ENCODE measurements at places on chromosomes 13 and 19.

DNA sequence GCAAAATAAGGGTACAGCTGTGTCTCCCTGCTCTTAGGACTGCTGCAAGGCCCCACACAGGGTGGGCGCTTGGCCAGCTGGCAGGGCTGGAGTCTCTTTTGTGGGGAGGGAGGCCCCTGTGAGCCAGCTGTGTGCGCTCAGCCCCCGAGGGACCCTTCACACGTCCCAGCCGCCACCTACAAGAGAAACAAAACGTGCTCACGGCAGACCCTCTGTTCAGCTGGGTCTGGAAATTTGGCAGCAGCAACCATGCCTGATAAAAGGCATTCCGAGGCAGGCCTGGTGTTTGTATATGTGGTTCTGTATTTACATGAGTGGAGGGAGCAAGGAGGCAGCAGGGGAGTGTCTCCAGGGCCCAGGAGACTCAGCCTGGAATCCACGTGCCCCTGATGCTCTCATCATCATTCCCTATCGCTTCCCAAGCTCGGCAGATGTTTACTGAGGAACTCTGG, 49.7 kb downstream of the CRTC1 start:
- no peak for DNase-seq

DNA sequence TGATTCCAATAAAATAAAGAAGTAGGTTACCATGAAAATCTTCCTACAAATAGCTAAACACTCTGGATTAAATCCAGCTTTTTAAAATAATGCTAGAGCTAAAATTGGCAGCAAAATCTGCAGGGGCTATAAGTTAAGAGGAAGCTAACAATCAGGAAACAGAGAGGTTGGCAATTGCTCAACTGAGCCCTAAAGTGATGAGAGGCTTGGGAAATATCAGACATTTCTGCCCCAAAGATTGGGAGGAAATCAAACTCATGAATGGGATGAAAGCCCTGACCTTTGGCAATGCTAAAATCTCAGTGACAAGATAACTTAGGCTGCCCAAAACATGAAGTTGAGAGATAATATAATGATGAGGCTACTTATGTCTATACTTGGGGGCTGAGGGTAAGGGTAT, 1437.9 kb downstream of the EFNB2 start:
- DNase-seq = no peak

DNA sequence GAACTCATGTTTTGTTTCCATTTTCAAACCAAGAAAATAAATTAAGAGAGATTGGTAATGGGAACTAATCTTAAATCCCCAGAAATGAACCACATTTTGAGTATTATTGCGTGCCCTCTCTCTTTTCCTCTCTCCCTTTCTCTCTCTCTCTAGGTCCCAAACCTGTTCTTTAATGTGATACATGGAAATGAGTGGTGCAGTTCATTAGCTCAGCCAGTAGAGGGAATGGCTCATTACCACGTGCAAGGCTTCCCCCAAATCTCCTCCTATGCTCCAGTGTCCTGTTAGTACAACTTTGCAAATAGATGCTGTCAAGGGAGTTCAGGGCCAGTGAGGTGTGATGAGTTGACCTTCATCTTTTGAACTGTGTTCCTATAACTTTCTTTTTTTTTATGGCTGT, 178.4 kb downstream of the FGF9 start:
- DNase-seq = peak; percentile 10

- peak; percentile 76 for DNase-seq
Measured at GRCh38 chr19:19591133-19591825, 27.2 kb downstream of the PBX4 start.

- peak; percentile 28 for DNase-seq
Measured at GRCh38 chr19:39671739-39672363, 16.1 kb downstream of the LGALS16 start.

GRCh38 chr19:15037586-15037985, 11.7 kb upstream of the CASP14 start:
- no peak for DNase-seq

- DNase-seq = no peak
Measured at GRCh38 chr13:110109140-110109783, 197.7 kb downstream of the COL4A1 start.

DNA sequence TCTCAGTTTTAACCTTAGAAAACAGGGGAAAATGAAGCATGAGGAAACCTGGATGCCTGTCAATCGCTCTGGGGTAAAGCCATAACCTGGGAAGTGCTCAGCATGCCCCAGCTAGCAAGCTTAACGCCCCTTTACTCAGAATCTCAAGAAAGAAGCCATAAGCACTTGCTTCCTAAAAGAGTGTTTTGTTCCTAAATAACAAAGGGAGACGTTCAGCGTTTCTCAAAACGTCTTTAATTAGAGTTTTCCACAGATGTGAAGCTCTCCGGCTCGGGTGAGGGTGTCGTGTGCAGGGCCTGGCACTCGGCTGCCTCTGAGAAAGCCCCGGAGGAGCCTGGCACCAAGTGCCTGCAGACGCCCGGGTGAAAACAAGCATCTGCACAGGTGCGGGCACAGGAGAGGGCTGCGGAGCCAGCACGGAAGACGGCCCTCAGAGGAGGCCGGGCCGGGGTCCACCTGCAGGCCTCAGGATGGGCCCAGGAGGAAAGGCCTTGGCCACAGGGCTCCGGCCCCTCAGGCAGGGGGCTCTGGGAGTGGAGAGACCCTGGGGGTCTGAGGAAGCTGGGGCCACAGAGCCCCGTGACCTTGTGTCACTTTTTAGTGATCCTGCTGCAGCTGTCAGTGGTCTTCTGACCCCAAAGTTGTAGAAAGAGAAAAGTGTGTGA, 6.2 kb downstream of the GAS6 start:
- no peak for DNase-seq

DNA sequence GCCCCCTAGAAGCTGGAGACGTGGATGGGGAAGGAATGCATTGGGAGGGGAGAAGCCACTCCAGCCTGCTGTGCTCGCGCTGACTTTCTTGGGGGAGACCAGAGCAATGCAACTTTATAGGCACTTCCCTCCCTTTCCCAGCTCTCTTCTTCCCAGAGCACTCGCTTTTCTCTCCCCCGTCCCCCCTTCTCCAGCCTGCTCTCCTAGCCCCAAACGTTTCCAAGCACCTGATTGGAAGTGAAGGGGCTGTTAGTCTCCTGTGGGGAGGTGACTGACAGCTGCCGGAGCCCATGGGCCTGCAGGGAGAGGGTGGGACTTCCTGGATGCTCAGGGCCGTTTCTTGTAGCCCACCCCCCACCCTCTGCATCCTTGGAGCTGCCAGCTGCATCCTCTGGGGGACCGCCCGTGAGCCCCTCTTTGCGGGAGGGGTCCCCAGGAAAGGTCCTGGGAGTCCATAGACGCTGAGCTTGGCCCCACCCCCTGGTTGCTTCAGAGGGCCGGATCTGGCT, 2.5 kb downstream of the HDGFL2 start:
- DNase-seq = no peak

DNA sequence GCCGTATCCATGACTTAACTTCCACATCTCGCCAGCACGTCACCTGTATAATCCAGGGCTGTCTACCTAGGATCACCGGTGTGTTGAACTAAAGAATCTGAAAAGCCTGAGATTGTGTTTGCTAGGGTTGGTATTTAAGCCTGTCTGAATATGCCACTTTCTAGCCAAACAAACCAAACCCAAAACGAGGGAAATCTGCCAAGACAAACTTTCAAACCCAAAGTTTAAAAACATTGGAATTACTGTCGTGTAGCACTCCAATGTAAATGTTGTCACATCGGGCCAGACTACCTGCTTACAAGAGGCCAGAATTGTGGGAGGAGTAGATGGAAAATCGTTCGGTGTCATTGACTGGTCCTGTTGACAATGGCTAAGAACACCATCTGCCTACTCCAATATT, 747.8 kb downstream of the EFNB2 start:
- no peak for DNase-seq

GRCh38 chr19:35805526-35806102, 7.0 kb downstream of the PRODH2 start:
- no peak for DNase-seq

GRCh38 chr19:29483641-29483920, 42.2 kb upstream of the VSTM2B start:
- DNase-seq = no peak

DNA sequence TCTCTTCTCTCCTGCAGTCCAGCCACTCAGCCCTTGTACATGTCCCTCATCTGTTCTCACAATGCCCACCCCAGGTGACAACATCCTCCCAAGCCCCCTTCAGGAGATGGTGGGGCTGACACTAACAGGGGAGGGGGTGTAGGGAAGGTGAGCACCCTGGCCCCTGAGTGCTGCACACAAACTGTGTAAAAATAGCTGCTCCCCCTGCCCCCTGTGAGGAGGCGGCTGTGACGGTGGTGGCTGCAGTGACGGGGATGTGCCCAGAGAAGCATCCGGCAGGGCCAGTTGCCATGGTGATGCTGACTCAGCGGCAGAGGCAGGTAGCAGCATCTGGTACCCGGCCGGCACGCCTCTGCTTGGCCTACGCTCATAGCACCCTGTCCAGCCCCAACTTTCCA, 13.0 kb upstream of the JUND start:
- DNase-seq = peak; percentile 90

DNA sequence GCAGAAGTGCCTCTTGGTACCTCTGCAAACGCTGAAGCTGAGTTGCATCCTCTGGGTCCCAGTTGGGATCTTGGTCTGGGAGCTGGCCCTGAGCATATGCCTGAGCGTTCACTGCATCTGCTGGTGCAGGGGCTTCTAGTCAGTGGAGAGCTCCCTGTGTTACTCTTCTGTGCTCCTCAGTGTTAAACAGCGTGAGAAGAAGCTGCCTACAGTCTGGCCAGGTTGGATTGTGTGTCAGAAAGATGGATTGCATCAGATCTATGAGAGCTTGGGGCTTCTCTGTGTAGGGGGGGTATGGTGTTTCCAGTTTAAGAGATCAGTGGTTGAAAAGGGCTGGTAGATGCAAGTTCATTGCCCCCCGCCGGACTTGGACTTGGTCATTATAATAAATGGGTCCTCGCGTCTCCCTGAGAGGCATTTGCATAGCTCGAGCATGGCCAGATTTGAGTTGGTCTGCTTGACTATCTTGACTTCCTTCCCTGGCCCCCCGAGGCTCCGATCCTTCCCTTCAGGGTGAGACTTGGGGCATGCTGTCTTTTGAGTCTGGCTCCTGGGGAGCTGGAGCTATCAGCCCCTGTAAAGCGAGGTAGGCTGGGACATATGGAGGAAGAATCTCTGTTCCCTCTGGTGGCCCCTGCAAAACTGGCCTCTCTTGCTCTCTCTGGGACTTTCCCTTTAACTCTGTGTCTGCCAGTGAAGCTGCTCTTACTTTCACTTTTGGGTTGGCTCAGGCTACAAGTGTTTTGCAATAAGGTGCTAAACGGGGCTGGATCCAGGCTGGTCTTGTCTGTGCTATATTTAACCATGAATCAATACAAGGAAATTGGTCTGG, 52.9 kb downstream of the OR10H4 start:
- peak; percentile 36 for DNase-seq

DNA sequence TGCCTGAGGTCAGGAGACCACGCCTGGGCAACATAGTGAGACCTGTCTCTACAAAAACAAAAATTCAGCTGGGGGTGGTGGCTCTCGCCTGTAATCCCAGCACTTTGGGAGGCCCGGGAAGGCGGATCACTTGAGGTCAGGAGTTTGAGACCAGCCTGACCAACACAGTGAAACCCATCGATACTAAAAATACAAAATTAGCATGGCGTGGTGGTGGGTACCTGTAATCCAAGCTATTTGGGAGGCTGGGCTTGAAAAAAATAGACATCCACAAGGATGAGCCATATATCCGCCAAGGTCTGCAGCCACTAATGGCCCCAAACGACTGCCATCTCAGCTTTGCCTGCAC, 3.1 kb downstream of the RPS16 start:
- DNase-seq = no peak

Measured in activated naive CD4-positive, alpha-beta T cell treated with Interleukin-2 at 50 U/mL for 16 hours (primary cell).